ENCODE measurements at places on chromosomes 13 and 19.

DNA sequence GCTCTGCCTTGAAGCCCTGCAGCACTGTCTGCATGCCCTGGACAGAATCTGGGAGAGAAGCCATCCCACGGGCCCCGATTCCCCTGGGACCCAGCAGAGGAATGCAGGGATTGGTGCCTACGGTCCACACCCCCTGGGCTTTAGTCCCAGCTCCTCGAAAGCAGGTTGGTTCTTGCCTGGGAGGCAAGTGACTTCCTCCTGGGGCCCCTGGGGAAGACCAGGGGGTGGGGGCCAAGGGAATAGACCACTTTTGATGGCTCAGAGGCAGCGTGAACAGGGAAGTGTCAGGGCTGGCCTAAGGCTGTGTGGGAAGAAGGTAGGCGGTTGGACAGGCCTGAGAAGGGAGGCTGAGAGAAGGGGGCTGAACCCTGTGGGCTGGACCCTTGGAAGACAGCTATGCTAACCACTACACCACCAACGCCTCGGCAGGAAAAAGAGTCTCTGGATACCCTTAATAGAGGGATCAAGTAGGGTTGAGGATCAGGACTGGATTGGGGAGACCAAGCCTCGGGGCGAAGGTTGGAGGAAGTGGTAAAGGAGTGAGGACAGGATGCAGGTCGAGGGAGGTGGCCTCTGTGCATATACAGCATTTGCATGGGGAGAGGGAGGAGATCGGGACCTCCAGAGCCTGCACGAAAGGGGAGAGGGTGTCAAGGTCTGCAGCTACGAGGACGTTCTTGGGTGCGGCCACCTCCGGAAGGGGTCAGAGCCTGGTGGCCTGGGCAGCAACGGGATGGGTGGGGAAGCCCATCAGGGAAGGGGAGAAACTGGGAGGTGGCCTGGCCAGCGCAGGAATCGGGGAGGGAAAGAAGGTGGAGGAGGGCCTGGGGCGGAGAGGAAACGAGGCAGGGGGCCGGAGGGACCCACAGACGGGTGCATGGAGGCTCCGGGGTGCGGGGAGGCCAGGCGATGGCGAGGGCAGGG, 709 bp downstream of the DPP9 start:
- no peak for DNase-seq

- DNase-seq = no peak
These were observed 12.2 kb downstream of the RHPN2 start for GRCh38 chr19:33052352-33052972.

- DNase-seq = no peak
These were observed 6.1 kb upstream of the CEACAM7 start for GRCh38 chr19:41694196-41694595.

- DNase-seq = no peak
These were observed 144.1 kb upstream of the TMTC4 start for GRCh38 chr13:100818711-100819110.

DNA sequence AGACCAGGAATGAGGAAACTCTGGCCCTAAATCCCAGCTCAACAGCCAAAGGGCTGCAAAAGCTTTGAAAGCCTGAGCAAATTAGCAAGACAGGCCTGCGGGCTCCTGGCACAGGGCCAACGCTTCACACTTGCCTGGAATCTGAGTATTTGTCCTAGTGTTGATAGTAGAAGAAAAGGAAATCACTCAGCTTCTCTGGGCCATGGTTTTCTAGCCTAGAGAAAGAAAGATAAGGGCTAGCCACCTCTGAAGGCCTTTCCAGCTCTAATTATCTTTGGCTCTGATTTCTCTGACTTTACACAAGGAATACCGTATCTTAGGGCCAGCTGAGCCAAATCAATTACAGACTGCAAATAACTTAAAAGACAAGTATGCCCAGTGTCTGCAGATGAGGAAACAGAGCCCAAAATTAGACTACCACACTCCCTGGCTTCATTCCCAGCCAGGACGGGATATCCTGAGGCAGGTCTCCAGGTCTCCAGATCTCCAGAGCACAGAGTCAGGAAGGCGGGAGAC, 69.6 kb downstream of the STK24 start:
- DNase-seq = no peak

- no peak for DNase-seq
These were observed 9.1 kb downstream of the ATP8A2 start for GRCh38 chr13:25380741-25381324.

GRCh38 chr19:41303954-41304353, 6.0 kb upstream of the CCDC97 start:
- DNase-seq = no peak

- no peak for DNase-seq
These were observed 174.6 kb downstream of the COL4A1 start for GRCh38 chr13:110132225-110132982.

GRCh38 chr13:113853518-113854237, 10.2 kb downstream of the GAS6 start:
- DNase-seq = no peak

- DNase-seq = no peak
These were observed 134.2 kb downstream of the TSHZ3 start for GRCh38 chr19:31214997-31215396.

DNA sequence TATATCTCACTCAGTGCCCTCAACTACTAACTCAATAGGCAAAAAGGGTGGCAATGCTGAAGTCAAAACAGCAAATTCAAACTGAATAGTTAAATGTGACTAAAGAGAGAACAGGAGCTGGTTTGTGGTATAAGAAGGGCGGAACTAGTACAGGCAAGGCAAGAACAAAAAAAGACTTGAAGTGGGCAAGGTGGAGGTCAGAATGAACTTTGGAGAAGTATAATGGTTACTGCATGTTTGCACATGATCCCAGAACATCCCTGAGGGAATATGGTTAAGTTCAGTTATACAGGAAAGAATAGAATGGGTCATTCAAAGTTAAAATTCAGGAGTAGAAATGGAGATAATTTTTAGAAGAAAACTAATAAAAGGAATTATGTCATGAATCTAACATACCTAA, 85.5 kb downstream of the DIAPH3 start:
- DNase-seq = no peak

- no peak for DNase-seq
These were observed 26.2 kb downstream of the TUBA3C start for GRCh38 chr13:19155321-19155861.

- DNase-seq = no peak
These were observed 32.2 kb downstream of the FRY start for GRCh38 chr13:32063619-32064233.

All from left renal pelvis (tissue), 4 donors.